Colonic mucosa (tissue), 4 donors: ENCODE measurements at places on chromosomes 4 and X. TPM values are rescaled to one million over a fixed set of nuclear protein-coding genes. Genes with fewer than 3 reads are reported as not detected.

GRCh38 chrX:75229774-75230173, 44.1 kb upstream of the UPRT start:
- DNase-seq: no peak

DNA sequence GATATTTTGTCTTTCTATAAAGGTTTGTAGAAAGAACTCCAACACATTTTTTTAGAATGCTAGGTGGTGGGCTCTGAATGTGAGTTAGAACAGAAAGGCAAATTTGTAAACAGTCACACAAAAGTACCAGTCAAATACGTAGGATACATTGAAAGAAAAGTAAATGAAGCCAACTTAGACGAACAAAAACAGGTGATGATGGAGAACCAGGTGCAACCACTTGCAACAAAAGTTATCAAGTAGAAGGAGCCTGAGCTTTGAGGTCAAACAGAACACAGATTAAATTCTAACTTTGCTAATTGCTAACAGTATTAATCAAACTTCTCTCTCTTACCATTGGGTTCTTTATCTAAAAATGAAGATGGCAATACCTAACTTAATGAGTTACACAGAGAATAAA, 62.7 kb upstream of the DAPP1 start:
- DNase-seq: no peak

PAQR3 gene
- 16.4 TPM for total RNA-seq

DNA sequence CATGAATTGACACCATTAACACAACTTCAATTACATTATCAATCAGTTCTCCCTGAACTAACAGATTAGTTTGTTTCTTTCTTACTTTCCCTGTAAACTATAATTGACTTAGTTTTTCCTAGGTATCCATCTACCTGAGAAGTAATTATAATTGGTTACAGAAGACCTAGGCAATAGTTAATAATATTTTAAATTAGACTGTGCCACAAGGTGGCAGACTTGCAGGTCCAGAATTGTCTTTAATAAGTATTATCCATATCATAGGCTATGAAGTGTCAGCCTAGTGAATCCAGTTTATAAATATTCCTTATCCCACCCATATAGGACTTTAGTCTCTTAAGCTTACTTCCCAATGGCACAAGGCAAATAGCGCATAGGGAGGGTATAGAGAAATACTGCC, 48.9 kb upstream of the FAM47B start:
- no peak for DNase-seq

DNA sequence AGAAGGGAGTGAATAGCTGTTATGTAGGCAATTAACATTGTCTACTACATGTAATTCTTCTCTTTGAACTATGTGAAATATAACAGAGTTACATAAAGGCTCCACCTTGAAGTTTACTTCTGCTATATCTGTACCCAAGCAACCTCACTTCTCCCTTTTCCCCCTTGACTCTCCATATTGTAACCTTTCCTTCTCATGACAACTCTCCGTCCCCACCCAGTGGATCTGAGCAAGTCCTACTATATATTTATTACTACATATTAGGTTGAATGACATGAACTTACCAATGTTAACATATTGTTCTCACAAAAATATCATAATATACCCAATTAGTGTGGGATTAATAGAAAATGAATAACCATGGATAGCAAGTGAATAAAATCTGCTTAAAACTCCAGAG, 93.2 kb upstream of the ATP8A1 start:
- no peak for DNase-seq

DNA sequence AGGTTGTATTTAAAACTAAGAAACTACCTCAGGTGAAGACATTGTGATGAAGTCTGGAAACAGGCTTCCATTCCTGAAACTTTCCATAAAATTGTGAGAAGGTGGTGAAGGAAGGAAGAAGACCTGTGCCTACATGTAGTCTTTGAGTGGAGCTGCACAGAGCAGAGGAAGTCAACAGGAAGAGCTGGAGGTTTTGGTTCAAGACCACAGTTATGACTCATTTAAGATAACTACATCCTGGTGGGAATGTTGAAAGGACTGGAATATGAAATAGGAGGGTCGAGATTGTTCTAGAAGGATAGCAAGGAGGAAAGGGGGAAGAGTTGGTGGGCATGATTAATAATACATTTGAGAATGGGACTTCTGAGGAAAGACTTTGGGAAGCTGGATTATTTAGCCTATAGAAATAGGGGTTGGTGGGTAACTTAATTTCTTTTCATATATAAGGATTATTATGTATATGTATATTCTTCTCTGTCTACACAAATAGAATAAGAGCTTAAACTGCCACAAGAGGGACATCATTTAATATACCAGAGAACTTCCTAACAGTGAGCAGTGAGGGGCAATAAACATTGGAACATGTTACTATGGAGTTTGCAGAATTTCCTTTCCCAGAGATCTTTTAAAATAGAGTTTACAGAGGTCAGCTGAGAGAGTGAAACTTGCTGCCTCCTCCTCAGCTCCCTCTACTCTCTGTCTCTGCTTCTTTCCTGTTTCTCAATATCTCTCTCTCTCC, 23.5 kb downstream of the AWAT2 start:
- no peak for DNase-seq
